ENCODE measurements at places on chromosomes 1 and 21. TPM values are rescaled to one million over a fixed set of nuclear protein-coding genes. Genes with fewer than 3 reads are reported as not detected.

- no peak for DNase-seq
Measured at GRCh38 chr1:150809651-150810050, 1.6 kb upstream of the CTSK start.

DNA sequence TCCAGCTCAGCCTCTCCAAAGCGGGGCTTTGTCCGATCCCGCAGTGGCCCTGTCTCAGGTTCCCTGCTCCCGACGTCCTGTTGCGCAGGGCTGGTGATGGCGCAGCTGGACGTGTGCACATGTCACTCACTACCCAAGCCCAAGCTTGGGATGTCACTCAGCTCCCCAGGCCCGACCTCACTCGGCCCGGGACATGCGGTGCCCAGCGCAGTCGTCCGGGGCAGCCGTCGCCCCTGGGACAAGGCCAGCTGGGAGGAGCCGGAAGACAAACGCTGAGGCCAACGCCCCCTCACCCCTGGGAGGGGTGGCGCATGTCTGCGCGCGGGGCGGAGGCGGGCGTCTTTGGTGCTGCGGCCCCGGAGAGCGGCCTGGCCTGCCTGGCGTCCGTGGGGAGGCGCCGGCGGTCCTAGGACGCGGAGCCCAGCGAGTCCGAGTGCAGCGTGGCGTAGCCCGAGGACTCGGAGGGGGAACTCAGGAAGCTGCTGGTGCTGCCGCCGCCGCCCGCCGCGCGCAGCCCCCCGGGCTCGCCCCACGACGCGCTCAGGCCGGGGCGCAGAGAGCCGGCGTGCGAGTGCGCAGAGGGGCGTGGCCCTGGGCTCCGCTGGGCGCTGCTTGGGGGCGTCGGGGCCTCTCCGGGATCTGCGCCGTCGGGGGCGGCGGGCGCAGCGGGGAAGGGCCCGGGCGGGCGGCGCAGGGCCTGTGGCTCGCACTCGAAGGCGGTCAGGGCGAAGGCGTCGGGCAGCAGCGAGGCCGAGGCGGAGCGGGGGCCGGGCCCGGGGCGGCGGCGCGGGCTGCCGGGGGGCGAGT is 5.2 kb downstream of the HES3 start:
- peak; percentile 73 for DNase-seq

GRCh38 chr1:223211323-223211985 is 68.4 kb upstream of the TLR5 start:
- DNase-seq, result no peak

DNA sequence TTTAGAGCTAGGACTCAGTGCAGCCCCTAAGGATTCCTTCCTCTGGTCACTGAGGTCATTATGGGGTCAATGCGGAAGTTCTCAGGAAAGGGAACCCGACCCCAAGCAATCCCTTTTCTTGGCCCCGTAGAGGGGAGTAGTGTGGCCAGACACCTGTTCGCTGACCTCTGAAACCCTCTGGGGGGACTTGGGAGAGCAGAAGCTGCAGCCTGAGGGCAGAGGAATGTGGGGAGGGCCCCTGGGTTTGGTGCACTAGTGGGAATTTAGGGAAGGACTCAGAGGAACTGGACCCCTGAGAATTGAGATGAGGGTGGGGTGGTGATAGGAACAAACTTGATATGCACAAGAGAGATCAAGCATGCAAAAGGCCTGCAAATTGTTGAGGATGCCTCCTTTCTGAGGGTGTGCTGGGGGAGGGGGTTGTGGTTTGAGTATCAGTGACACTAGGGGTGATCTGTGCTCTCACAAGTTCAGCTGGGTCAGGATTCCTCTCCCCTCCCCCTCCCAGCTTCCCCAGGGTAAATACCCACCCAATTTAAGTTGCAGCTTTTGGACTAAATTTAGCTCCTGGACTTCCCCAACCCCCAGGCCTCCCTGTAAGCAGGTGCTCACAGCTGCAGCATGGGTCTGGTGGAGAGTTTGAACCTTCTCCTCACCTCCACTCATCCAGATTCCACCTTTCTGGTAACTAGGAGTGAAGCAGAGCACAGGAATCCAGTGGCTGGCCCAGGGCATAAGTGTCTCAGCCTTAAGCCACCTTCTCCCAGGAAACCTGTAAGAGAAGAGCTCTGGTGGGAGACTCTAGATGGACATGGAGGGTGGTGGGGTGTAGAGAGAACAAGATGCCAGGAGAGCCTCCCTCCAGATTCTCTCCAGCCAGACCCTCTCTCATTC is 13.5 kb downstream of the ADAMTSL4 start:
- peak; percentile 51 for DNase-seq

DNA sequence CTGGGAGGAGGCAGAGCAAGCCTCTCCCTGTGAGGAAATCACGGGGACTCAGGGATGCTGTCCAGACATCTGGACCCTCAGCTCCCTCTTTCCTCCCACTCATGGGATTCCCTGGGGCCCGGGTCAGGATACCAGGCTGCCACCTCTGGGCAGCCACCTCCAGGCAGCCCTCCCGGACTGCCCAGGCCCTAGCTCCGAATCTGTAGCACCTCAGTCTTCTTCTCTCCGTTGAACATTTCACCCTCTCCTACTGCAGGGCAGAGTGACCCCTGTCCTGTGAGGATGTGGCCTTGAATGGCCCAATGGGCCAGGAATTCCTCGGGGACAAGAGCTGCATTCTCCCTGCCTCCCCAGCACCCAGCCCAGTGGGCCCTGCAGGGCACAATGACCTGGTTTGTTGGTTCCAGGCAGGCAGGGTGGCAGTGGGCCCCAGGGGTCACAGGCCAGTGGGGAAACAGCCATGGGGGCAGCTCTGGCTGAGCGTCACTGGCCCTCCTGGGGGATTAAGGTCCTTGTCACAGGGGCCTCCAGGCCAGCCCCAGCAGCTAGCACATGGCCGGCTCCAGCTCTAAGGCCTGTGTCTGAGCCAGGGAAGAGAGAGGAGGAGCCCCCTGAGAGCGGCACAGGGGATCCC is 9.5 kb upstream of the TTC34 start:
- DNase-seq, result no peak

- no peak for DNase-seq
Measured at GRCh38 chr1:157147906-157148700, 9.9 kb upstream of the ETV3 start.

- DNase-seq, result no peak
Measured at GRCh38 chr21:32975811-32976431, 49.8 kb upstream of the OLIG2 start.

DNA sequence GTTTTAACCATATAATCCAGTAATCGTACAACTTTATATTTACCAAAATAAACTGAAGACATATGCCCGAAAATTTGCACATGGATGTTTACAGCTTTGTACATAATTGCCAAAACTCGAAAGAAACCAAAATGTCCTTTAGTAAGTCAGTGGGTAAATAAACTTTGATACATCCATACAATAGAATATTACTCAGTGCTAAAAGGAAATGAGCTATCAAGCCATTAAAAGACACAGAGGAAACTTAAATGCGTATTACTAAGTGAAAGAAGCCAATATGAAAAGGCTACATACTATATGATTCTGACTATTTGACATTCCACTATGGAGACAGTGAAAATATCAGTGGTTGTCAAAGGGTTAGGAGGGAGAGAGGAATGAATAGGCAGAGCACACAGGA is 23.4 kb downstream of the GNG12 start:
- no peak for DNase-seq

GRCh38 chr1:88787023-88787903 is 103.2 kb downstream of the PKN2 start:
- DNase-seq, result no peak

DNA sequence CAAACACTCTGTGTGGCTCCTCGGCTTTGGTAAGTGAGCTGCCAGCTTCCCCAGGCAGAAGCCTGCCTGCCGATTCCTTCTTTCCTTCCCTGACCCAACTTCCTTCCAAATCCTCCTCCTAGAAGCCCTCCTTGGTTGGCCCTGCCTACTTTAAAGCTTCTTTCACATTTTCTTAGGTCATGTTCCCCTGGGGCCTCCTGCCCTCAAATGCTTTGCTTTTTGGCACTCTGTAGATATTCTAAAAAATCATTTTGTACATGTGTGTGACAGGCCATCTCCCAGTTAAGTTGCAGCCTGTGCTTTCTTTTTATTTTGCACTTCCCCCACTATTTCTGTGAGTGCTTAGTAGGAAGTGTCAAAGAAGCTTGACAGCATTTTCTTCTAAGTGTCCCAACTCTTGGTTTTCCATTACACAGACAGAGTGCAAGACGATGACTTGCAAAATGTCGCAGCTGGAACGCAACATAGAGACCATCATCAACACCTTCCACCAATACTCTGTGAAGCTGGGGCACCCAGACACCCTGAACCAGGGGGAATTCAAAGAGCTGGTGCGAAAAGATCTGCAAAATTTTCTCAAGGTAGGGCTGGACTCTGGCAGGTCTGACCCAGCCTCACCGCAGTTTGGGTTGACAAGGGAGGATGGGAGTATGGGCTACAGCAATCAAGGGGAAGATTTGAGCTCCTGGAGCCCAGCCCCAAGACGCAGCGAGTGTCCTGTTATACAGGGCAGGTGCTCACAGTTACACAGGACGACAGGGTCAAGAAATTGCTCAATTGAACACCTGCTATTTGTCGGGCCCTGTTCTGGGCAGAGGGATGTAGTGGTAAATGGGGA is at the start of gene S100A9:
Gene S100A9, plus strand, starts transcription at position 2 of the 838 bp plus-strand sequence. Its CDS starts 430 bp downstream, at position 432.
- no peak for DNase-seq

- peak; percentile 39 for DNase-seq
Measured at GRCh38 chr1:45205011-45205909, 1.1 kb downstream of the ZSWIM5 start.

DNA sequence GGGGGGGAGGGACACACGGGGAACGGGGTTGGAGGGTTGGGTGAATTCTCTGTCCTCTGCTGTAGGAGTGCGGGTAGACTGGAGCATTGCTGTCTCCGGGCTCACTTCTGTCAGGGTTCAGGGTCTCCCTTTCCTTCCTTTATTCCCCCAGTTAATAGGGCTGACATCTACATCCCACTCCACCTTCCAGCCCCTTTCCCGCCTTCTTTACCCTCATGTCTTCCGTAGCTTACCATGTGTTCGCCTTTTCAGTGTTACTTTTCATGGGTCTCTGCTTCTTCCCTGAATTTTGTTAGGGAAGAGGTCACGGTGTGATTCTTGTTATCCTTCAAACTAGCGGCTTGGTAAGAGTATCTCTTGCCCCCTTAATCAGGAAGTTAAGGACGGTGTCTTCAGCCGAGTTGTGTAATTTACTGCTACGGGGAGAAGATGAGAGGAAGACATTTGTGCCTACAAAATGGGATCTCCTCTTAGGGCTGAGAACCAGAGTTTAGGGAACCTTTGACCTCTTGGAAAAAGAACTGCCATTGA is 917 bp downstream of the RAP1A start:
- no peak for DNase-seq

GRCh38 chr1:163170331-163170730 is 32.4 kb downstream of the RGS5 start:
- DNase-seq, result no peak

- DNase-seq, result no peak
Measured at GRCh38 chr1:145992958-145993617, 3.3 kb downstream of the TXNIP start.

DNA sequence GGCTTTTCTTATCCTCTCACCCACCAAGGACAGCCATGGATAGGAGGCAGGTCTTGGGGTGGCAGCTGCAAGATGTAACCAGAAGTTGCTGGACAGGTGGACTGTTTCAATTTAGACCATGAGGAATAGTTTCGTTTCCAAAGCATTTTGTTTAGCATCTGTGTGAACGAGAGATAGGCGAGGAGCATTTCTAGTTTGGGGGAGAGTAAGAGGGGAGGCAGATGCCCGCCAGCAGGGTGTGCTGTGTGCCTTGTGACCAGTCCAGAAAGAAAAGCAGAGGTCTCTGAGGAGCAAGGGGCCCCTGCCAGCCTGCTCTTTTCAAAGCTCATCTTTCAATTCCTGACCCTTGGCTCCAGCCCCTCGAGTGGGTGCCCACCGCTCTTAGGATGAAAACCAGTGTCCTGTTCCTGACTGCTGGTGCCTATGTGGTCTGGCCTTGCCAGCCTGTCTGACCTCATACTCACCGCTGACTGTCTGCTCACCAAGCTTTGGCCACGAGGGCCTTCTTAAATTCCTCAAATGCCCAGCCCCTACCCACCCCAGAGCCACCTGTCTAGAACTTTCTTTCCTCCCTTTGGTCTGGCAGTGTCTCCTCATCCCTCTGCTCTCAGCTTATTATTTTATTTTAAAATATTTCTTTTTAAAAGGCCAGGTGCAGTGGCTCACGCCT is 8.5 kb downstream of the SERINC2 start:
- peak; percentile 60 for DNase-seq

DNA sequence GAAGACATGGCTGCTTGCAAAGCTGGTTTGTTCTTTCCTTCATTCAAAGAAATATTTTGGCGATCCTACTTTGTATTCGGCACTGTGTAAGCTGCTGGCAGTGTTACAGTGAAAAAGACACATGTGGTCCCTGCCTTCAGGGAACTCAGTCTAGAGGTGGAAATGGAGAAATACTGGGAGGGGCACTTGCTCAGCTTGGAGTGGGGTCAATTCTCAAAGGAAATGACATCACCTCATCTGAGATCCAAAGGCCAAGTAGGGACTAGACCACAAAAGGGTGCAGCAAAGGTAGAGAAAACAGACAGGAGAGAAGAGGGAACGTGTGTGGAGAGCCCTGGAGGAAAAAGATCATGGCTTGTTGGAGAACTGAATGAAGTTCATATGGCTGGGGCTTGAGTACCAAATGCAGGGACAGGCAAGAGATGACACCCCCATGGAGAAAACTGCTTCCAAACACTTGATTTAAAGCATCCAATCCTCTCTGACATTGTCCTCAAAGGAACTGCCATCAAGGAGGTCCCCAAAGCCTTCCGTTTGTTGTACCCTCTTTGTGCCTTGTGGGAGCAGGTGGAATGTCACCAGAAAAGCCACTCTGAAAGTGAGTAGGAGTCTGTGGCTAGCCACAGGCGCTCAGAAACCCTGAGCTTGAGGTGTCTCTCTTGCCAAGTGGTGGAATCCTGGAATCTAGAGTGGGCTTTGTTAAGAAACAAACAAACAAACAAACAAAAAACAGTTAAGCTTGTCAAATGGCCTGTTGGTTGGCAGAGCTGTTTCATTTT is 48.3 kb upstream of the TDRD10 start:
- no peak for DNase-seq

DNA sequence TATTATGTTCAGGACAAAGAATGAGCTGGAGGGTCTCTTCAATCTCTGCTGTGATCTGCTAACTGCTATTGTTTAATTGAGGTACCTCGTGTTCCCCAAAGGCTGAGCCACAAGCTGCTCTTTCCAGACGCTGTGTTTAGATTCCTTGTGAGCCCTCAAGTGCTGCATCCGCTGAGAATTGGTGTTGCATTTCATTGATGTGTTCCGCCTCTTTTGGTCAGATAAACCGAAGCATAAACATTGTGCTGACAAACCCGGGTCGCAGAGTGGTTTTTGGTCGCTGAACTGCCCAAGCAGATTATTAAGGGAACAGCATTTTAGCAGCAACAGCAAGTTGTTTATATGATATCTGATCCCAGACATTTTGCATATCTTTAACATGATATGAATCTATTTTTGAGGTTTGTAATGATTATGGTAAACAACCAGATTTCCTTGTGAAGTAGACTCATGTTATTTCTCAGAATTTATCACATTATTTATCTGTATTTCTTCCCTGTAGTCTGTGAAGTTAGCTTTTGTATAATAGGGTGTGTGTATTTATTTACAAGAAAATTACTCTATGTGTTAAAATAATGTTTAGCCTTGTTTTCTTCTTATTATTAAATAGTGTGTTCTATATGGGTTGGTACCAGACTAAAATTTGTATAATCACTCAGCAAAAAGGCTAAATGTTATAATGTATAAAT is 217.2 kb upstream of the C1orf105 start:
- DNase-seq, result no peak

GRCh38 chr1:38403667-38404066 is 357.1 kb upstream of the POU3F1 start:
- DNase-seq, result no peak

The CASZ1 gene
- polyA plus RNA-seq, result 6.5 TPM

The AKIRIN1 gene
- polyA plus RNA-seq, result 14.8 TPM

The SNX7 gene
- polyA plus RNA-seq, result 22.0 TPM

The CBS gene
- 10.8 TPM for polyA plus RNA-seq

The CLIC6 gene
- 65.2 TPM for polyA plus RNA-seq

The KLHDC9 gene
- 5.3 TPM for polyA plus RNA-seq

The RNPEP gene
- 31.6 TPM for polyA plus RNA-seq

The TPRG1L gene
- 33.7 TPM for polyA plus RNA-seq
